ENCODE measurements at places on chromosomes 4 and X. TPM values are rescaled to one million over a fixed set of nuclear protein-coding genes. Genes with fewer than 3 reads are reported as not detected.

- no peak for DNase-seq
These were observed 64.4 kb upstream of the PDLIM3 start for GRCh38 chr4:185599553-185600243.

DNA sequence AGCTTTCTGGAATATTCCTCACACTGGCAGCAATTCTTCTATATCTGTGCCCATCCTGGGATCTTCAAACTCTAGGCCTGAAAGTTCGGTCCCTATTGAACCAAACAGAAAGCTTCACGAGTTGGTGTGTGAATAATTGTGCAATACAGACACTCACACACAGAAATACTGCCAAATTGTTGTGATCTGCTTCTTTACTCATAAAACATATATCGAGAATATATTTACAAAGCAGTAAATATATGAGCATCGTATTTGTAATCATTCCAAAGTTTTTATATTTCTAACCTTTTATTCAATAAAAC, 56.6 kb upstream of the BEX4 start:
- DNase-seq: no peak

DNA sequence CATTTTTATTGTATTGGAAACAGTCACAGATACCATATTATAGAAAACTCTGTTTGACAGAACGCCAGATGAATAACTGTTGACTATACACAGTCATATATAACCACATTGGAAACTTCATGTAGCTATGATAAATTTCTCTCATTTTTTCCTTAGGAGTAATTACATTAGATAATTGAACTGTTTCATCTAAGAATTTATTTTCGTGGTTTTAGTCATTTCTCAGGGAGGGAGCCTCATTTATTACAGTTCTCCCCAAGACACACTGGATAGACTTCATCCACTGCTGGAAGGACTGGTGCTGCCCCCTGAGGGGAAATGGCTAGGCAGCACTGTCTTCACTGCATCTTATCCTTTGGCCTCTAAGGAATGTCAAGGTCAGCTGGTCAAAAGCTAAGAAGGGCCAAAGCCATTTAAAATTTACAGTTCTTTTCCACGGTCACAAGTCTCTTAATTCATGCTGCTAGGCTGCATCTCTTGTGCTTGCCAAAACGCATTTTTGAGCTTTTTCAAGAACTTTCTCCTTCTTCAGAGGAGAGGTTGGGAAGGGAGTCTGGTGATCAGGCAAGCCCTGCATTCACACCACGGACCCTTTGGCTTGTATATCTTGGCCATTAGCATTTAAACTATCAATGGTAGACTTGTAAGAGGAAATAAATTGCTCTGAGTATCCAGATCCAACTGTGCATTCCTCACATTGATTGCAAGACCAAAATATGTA, 145.1 kb downstream of the CBR4 start:
- peak; percentile 56 for DNase-seq

- DNase-seq: no peak
These were observed 390.7 kb downstream of the UNC5C start for GRCh38 chr4:95158045-95158444.

- DNase-seq: no peak
These were observed 148.0 kb upstream of the SLC7A11 start for GRCh38 chr4:138389976-138390685.

DNA sequence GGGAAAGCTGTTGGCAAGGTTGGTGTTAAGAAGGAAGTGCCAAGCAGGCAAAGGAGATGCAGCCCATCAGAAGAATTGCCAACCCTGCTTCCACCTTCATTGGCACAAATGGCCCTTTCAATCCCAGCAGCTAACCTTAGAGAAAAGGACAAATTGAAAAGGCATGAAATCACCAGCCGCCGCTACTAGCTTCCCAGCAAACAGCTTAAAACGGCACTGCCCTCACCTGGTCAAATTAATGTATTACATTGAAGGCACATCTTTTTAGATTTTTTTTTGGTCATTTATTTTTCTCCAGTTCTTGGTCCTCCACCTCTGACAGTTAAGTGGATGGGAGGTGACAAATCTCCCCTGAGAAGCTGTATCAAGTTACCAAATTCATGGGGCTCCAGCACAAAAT, 51.0 kb upstream of the NHSL2 start:
- DNase-seq: peak; percentile 16

DNA sequence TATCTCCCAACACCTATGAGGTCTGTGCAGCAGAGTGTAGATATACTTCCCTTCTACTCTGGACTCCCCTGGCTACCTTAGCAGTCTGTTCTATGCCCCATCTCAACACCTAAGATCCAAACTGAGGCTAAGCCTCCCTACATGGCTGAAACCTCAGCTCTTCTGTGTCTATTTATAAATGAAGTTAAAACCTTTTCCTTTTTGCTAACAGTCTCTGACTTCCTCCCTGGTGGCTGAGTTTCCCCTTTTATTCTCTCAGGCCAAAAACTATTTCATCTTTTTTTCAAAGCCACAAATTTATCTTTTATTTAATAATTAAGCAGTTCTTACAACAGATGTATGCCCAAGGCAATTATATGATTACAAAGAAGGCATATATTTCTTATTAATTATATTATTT, 111.8 kb upstream of the STIM2 start:
- DNase-seq: no peak

DNA sequence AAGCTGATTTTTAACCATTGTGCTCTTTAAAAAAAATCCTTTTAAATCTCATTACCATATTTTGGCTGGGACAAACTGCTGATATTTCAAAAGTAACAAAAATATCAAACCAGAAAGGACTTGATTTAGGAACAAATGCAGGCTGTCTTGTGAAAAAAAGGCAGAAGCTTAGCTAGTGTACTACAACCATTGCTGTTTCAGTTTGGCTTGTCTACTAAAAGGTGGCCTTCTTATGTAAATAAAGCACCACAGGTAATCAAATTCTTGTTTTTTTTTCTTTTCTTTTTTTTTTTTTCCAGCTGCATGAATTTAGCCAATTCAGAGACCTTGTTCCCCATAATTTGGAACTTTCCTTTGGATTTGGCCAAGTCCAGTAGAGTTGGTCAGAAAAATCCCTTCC, 43.8 kb upstream of the MAGEA8 start:
- no peak for DNase-seq

GRCh38 chrX:132501606-132502005, 12.8 kb upstream of the MBNL3 start:
- DNase-seq: no peak

DNA sequence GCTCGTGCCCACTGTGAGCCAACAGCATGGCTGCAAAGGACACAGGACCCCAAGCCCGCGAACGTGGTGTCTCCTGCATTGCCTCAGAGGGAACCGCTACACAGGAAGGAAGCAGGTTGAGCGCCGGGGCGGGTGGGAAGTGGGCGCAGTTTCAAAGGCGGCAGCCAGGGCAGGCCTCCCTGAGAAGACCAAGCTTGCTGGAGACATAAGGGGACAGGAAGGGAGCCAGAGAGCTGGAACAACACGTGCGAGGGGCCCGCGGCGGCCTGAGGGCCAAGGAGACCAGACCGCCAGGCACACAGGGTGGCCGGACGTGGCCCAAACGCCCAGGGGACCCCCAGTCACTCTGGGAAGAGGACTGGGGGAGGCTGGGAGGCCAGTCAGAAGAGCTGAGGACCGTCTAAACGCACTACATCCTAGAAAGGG, 32.0 kb downstream of the CTBP1 start:
- DNase-seq: no peak

DNA sequence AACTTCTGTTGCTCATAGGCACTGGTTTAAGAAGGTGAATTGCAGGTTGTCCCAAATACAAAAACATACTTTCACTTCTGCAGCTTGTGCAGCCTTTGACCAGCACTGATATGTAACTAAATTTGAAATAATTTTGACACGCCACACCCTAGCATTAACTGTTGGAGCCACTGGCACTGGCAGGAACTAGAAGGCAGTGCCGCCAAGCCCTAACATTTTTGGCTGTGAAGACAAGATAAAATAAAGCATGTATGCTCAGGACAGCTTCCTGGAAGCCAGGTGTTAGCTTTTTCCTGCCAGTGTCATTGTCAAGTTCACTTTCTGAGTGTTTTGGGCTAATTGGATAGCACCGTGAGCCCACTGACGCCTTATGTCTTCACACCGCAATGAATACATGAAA, 65.3 kb upstream of the FBXW7 start:
- DNase-seq: no peak

- no peak for DNase-seq
These were observed 525.9 kb upstream of the ZFP42 start for GRCh38 chr4:187469627-187470026.

- no peak for DNase-seq
These were observed 92.1 kb downstream of the AFF1 start for GRCh38 chr4:87026800-87027495.

- no peak for DNase-seq
These were observed 1228.0 kb downstream of the RPA4 start for GRCh38 chrX:98111684-98112083.

DNA sequence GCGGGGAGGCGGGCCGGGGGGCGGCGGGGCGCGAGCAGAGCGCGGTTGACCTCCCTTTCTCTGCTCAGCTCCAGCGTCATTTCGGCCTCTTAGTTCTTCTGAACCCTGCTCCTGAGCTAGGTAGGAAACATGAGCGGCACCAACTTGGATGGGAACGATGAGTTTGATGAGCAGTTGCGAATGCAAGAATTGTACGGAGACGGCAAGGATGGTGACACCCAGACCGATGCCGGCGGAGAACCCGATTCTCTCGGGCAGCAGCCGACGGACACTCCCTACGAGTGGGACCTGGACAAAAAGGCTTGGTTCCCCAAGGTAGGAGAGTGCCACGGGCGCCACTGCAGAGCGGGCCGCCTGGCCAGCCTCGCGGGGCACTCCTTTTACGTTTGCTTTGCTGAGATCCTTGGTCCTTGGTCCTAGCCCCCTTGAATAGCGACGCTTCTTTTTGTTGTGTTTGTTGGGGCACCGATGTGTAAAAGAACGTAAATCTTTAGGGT, at the start of gene HTATSF1:
HTATSF1 (plus strand) TSS at position 37 of the 497 bp plus-strand sequence; CDS start at position 130, 93 bp downstream.
- DNase-seq: no peak

GRCh38 chr4:10072420-10073017, 44.1 kb downstream of the WDR1 start:
- no peak for DNase-seq

- DNase-seq: no peak
These were observed 37.1 kb upstream of the XPNPEP2 start for GRCh38 chrX:129701624-129702069.

GRCh38 chrX:46812445-46812844, 24.4 kb upstream of the RP2 start:
- DNase-seq: no peak

DNA sequence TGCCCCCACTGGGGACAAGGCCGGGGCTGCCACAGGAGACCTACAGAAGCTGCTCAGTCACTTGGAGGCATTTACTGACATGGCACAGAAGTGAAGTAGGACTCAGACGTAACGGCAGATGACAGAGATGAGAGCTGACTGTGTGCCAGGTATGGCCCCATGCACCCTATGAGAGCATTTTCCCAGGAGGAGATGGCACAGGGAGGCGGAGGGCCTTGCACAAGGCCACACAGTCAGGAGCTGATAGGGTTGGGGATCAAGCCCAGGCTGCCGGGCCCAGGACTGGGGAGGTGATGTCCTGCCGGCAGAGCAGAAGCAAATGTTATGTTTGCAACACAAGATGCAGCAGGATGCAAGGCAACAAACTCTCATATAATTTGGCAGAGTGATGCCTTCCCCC, 34.1 kb downstream of the NAT8L start:
- DNase-seq: no peak

- DNase-seq: no peak
These were observed 268.8 kb upstream of the GALNT7 start for GRCh38 chr4:172899861-172900260.

GRCh38 chrX:141641138-141641537, 51.6 kb downstream of the SPANXA2 start:
- no peak for DNase-seq

DNA sequence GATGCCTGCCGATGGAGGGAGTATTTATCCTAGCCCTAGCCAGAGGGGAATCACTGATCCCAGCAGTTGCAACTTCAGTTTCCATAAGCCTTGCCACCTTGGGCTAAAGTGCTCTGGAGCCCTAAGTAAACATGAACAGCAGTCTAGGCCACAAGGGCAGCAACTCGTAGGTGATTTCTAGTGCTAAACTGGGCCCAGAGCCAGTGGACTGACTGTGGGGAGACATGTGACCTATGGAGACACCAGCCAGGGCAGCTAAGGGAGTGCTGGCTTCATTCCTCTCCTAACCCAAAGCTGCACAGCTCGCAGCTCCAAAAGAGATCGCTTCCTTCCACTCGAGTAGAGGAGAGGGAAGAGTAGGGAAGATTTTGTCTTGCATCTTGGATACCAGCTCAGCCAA, 120.8 kb upstream of the MAGEA10 start:
- DNase-seq: no peak

DNA sequence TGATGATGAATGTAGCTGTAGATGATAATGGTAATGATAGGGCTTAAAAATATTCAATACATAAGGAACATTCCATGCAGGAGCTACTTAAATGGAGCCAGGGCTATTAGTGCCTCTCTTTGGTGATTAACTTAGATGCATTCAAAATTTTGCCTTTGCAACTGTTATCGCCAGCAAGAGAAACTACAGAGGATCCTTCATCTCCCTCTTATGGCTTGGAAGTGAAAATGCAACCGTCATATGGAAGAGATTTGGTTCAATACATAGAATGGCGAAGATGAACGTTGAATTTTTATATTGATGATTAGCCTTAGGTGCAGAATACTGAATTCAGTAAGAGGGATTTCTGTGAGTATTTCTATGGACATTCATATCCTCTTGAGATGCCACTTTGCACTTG, 134.5 kb upstream of the NLGN4X start:
- DNase-seq: no peak

DNA sequence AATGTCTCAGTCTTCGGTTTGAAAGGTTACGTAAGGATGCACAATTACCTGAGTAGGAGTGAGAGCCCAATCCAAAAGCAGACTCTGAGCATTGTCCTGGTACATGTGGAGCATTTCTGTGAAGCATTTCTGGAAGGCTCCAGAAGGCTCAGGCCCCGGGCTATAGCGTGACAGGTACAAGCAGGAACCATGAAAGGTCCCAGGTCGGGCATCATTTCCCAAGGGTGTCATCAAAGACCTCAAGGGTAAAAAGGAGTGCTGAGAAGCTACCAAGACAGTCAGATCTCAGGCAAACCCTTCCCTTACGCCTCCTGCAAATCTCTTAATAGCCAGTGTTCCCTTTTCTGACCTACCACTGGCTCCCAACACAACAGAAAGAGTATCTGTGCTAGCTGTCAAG, 30.8 kb downstream of the GPC4 start:
- no peak for DNase-seq

The S100G gene
- not detected for total RNA-seq

The PSAPL1 gene
- total RNA-seq: not detected

The SYP gene
- 2.0 TPM for total RNA-seq

The CFAP99 gene
- total RNA-seq: not detected

The NPY2R gene
- total RNA-seq: not detected

The NXF2 gene
- total RNA-seq: not detected

The WAS gene
- total RNA-seq: not detected

The NEK1 gene
- total RNA-seq: 8.8 TPM

The CLDN2 gene
- total RNA-seq: not detected

The ENPEP gene
- total RNA-seq: 0.13 TPM

The ZNF674 gene
- 6.9 TPM for total RNA-seq

The TRAM1L1 gene
- 6.9 TPM for total RNA-seq

The MAGEA11 gene
- total RNA-seq: not detected

The HSFX1 gene
- not detected for total RNA-seq

The PCDH10 gene
- 1.0 TPM for total RNA-seq
